HAP-1 (cell line): ENCODE measurements at places on chromosomes 12 and 14.

DNA sequence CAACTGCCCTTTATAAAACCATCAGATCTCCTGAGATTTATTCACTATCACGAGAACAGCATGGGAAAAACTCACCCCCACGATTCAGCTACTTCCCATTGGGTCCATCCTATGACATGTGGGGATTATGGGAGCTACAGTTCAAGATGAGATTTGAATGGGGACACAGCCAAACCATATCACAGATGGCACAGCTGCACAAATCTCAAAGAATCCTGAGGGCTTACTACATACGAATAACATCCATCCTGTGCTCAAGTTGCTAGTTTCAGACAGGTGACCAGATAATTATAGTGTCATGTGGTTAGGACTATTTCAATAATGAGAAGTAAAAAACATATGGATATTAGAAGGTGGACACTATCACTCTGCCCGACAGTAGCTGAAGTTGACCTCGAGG is 211.2 kb downstream of the NUAK1 start:
- no peak for DNase-seq

GRCh38 chr12:32115404-32116104 is 8.9 kb downstream of the BICD1 start:
- DNase-seq = no peak

- DNase-seq = no peak
Measured at GRCh38 chr14:76498976-76499375, 123.0 kb downstream of the ESRRB start.

GRCh38 chr14:66139432-66139831 is 346.7 kb upstream of the CCDC196 start:
- DNase-seq = no peak

GRCh38 chr12:104339663-104340062 is 36.1 kb downstream of the EID3 start:
- no peak for DNase-seq

GRCh38 chr14:53626761-53627160 is 329.9 kb downstream of the BMP4 start:
- no peak for DNase-seq

- DNase-seq = no peak
Measured at GRCh38 chr12:106126441-106127337, 12.1 kb downstream of the NUAK1 start.

GRCh38 chr12:112233242-112233641 is 107.9 kb downstream of the TRAFD1 start:
- DNase-seq = no peak

DNA sequence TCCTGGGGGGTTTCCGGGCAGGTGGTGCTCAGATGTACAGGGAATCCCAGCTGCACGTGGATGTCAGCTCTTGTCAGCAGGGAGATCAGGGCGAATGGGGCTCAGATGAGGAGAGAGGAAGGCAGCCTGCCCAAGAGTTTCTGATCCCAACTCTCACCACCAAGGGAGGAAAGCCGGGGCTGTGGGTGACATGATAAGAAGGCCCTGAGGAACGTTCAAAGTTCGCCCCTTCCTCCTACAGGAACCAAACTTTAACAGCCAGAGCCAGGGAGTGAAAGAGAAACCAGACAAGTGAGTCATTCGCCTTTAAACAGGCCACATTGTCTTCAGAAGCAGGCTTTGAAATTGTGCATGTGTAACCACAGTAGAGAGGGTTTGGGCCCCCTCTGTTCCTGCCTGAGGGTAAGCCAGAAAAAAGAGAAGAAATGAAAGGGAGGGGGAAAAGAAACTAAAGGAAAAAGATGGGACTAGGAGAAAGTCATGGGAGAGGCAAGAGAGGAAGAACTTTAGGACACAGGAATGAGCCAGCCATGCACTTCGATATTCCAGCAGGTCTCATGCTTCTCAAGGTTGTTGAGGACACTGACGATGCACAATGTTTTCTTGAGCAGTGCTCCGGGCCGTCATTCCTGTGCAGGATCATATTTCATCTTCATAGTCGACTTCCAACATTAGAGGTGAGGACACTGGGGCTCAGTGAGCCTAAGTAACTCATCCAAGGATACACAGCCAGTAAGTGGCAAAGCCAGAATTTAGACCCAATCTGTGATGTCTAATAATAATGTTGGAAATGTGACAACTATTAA is 691.4 kb upstream of the TBX3 start:
- DNase-seq = no peak
